Trophoblast cell (in vitro differentiated cells and primary cell): ENCODE measurements at places on chromosomes 2 and 18.

GRCh38 chr2:163944347-163944737, 208.5 kb upstream of the FIGN start:
- DNase-seq, result no peak

DNA sequence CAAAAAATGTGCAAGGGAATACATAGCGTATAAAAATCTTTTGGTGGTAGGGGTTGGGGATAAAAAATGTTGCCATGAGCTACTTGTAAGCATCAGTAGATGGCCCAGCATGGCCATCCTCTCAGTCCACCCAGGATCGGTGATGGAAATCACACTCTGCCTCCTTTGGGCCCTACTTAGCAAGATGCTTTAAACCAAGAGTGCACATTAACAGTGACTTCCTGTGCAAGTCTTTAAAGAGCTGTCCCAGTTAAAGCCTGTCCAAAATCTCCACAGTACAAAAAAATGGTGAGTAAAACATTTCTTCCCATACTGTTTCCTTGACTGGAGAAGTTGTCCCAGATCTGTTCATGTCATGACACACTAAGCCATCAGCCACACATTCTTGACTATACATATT, 18.0 kb downstream of the ANKRD44 start:
- no peak for DNase-seq

DNA sequence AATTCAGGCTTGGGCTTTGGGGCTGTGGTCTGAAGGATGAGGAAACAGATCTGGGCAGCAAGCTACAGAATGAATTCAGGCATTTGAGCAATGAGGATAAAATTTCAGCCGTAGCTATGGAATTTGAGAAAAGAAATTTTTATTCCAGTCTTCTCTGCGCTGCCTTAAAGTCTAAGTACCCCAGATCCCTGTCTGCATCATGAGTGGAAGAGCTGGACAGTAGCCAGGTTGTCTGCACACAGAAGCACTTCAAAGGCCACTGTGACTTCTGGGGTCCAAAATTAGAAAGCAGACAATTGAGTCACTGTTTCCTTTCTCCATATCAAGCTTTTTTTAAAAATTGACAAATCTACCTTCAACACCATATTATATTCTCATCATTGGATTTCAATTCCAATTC, 787.6 kb upstream of the GCFC2 start:
- no peak for DNase-seq

DNA sequence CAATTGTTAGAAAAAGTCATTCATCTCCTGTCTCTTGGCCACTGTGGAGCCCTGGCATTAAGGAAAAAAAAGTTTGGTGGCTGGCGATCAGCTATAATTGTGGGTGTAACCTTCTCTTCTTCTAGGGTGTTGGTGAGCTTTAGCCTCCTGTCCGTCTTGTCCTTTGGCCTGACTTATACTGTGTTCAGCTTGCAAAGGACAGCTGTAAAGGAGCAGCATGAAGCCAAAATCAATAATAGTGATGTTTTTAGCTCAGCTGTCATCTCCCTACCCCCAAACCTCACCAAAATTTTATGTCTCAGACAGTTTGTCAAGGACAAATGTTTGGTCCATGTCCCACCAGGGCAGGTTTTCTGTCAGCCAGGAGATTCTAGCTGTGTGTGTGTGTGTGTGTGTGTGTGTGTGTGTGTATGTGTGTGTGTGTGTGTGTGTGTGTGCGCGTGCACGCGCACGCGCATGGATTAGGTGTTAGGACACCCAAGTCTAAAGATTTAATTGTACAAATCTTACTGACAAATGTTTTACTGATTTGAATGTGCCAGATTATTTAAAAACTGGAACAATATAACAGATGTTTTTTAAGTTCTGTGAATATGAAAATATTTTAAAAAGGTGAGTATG, 109.2 kb downstream of the PTPRM start:
- DNase-seq, result no peak

DNA sequence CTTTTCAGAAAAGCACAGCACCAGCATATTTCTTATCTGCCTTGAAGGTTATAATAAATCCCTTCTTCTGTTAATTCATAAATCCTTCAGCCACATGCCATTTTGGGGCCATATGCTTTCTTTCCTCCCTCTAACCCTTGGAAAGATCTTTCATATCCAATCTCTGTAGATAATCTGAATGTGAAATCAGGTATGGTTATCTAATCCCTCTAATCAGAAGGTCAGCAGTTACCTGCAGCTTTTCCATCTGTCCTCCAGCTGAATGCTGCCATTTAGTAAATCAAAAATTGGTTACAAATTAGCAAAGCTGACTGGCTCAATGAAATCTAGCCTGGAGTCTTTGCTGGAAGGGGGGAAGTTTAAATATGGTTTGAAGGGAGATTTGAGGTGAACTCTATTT, 230.5 kb downstream of the PIK3C3 start:
- no peak for DNase-seq

DNA sequence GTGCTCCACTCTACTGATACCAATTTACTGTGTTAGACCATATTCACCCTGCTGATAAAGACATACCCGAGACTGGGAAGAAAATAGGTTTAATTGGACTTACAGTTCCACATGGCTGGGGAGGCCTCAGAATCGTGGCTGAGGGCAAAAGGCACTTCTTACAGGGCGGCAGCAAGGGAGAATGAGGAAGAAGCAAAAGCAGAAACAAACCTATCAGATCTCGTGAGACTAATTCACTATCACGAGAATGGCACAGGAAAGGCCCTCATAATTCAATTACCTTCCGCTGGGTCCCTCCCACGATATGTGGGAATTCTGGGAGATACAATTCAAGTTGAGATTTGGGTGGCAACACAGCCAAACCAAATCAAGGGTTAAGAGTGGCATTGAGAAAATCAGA, 65.2 kb downstream of the LDLRAD4 start:
- no peak for DNase-seq

DNA sequence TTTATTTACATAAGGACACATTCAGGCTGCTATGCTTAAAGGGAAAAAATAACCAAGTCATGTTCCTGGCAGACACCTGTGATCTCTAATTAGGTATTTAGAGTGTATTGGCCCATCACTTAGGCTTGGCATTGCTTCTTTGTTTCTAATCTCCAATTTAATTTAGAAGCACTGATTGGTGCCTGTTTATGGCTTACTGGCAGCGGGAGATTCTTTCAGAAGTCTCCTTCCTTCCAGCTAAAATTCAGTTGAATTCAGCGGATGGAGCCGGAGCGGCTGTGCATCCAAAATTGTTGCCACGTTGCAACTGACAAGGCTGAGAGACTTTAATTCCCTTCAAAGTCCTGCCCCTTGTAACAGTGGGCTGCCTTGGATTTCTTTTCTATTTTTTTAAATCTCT, 66.5 kb downstream of the VWA3B start:
- no peak for DNase-seq

DNA sequence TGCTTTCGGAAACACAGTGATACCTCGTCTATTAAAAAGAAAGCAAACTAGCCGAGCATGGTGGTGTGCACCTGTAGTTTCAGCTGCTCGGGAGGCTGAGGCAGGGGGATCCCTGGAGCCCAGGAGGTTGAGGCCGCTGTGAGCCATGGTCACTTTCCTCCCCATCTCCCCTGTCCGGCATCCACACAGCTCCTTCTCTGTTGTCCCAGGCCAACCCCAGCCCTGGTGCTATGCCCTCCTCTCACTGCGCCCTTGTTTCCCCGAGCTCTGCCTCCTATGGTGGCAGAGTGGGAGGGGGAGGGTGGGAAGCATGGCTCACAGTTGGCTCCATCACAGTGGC, 15.4 kb downstream of the RTP5 start:
- no peak for DNase-seq

DNA sequence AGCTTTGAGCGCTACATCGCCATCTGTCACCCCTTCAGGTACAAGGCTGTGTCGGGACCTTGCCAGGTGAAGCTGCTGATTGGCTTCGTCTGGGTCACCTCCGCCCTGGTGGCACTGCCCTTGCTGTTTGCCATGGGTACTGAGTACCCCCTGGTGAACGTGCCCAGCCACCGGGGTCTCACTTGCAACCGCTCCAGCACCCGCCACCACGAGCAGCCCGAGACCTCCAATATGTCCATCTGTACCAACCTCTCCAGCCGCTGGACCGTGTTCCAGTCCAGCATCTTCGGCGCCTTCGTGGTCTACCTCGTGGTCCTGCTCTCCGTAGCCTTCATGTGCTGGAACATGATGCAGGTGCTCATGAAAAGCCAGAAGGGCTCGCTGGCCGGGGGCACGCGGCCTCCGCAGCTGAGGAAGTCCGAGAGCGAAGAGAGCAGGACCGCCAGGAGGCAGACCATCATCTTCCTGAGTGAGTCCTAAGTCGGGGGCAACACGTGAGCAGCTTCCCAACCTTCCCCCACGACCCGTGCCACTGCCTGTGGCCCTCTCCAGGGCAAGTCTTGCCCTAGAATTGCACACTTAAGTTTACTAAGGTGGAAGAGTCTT, 928 bp downstream of the GPR39 start:
- no peak for DNase-seq

- no peak for DNase-seq
Measured at GRCh38 chr18:36249392-36249791, 48.1 kb upstream of the FHOD3 start.

- DNase-seq, result no peak
Measured at GRCh38 chr2:20035955-20036666, 15.3 kb downstream of the LAPTM4A start.

- DNase-seq, result no peak
Measured at GRCh38 chr18:32530947-32531651, 60.4 kb upstream of the GAREM1 start.

GRCh38 chr2:110173523-110173922, 31.3 kb downstream of the NPHP1 start:
- peak; percentile 85 for DNase-seq

GRCh38 chr2:83565626-83566025, 893.5 kb downstream of the SUCLG1 start:
- no peak for DNase-seq

DNA sequence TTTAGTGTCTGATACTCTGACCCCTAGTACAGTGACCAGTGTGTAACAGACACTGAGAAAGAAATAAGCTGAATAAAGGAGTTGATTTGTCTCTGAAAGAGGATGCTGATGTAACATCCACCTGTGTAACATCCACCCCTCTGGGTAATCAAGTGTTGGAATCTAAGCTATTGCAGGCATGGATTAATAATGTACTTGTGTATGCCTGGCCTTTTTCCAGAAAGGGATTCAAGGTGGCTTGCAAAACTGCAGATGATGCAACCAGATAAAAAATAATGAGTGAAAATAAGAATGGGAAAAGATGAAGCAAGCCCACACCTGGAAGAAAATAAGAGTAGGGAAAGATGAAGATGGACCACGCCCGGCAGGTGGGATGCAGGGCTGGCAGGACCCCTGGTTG, 48.2 kb upstream of the FOXI3 start:
- peak; percentile 55 for DNase-seq

DNA sequence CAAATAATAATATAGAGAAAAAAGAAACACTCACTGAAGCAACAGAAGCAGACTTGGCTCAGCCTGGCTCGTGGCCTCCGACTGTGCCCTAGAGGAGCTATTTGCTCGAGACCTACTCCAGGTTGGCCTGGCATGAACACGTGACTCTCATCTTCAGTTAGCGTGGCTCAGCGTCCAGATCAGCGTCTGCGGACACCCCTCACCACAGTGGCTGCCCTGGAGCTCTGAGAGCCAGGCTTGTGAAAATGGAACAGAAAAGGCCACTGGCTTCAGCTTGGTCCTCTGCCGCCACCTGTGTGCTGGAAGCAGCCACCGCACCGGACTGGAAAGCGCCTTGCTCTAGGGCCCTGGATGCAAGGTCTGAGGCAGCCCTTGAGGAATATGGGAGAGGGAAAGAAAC, 1184.0 kb upstream of the GYPC start:
- DNase-seq, result peak; percentile 15

- peak; percentile 45 for DNase-seq
Measured at GRCh38 chr2:204505946-204506345, 39.3 kb upstream of the PARD3B start.

DNA sequence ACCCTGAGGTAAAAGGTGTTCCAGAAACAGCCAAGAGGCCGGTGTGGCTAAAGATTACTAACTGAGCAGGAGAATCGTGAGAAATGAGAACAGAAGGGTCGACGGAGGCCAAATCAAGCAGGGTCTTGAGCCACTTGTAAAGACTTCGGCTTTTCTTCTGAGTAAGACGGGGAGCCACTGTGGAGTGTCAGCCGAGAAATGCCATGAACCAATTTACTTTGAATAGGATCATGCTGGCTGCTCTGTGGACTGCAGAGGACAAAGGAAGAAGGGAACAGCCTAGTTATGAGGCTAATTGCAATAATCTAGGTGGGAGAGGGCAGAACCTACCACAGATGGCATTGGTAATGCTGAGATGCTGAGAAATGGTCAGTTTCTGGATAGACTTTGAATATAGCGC, 16.8 kb downstream of the VIT start:
- no peak for DNase-seq

- no peak for DNase-seq
Measured at GRCh38 chr2:61018318-61018755, 282 bp upstream of the PUS10 start.

- DNase-seq, result no peak
Measured at GRCh38 chr2:44826601-44827000, 114.9 kb upstream of the SIX3 start.

DNA sequence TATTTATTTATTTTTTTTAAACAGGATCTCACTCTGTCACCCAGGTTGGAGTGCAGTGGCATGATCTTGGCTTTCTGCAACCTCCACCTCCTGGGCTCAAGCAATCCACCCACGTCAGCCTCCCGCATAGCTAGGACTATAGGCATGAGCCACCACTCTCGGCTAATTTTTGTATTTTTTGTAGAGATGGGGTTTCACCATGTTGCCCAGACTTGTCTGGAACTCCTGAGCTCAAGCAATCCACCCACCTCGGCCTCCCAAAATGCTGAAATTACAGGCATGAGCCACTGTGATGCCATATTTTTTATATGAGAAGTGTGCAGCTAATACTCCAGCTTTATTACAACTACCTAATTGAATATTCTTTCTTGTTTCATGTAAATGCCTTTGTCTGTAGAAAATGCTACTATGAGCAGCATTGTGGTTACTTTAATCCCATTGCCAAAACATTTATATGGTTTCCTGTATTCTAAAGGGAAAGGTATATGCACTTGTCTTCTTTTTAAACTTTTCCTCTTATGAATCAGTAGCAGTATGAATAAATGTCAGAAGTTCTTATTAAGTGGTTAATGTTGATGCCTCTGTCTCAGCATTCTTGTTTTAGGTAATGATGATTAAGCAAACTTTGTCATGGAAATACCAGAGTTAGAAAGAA, 9.5 kb upstream of the BCL2L11 start:
- DNase-seq, result no peak

GRCh38 chr2:148221166-148221565, 200.3 kb downstream of the MBD5 start:
- no peak for DNase-seq

- no peak for DNase-seq
Measured at GRCh38 chr2:100692381-100692780, 127.6 kb upstream of the NPAS2 start.

GRCh38 chr2:136008205-136008865, 22.9 kb upstream of the DARS1 start:
- peak; percentile 31 for DNase-seq

DNA sequence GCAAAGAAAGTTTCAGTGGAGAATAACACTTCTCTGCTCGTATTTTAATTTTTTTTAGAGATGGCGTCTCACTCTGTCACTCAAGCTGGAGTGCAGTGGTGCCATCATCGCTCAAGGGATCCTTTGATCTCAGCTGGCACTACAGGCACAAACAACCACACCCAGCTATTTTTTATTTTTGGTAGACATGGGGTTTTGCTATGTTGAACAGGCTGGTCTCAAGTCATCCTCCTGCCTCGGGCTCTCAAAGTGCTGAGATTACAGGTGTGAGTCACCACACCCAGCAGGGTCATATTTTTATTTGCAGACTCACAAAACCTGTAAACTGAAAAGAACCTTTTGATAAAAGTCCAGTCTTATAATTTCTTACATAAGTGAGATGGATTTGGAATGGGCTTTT, 2.6 kb downstream of the TRAK2 start:
- peak; percentile 28 for DNase-seq
